HepG2 (cell line): ENCODE measurements at places on chromosomes 16 and 17. TPM values are rescaled to one million over a fixed set of nuclear protein-coding genes. Genes with fewer than 3 reads are reported as not detected.

DNA sequence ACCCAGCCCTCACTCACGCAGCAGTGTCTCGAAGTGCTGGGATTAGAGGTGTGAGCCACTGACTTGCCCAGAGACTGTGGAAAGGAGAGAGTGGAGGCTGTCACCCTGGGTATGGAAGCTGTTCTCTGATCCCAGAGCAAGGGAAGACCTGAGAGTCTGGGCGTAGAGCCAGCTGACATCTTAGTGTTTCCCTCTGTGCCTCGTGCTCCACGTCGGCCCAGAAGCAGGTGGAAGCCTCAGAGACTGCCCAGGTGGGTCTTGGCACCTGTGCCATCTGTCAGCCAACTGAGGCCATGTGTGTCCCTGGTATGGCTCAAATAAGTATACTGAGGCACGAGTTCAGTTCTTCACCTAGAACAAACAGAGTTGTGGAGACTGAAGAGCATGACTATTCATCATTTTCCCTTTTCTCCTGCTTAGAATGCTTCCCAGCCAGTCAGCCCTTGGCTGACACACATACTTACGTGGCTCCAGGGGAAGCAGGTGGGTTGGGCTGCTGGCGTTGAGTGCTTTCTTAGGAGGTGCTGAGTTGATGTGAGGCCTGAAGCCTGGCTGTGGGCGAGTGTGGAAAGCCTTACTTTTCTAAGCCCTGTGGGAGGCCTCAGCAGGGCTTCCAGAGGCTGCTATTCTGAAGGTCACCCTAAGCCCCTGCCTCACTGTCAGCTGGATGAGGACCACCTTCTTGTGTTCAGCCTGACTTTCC, 8.1 kb downstream of the CTRL start:
- no peak for DNase-seq

- DNase-seq: peak; percentile 81
Measured at GRCh38 chr17:50627782-50628601, 6.7 kb upstream of the ABCC3 start.

- DNase-seq: no peak
Measured at GRCh38 chr16:12412890-12413289, 390.8 kb downstream of the CPPED1 start.

DNA sequence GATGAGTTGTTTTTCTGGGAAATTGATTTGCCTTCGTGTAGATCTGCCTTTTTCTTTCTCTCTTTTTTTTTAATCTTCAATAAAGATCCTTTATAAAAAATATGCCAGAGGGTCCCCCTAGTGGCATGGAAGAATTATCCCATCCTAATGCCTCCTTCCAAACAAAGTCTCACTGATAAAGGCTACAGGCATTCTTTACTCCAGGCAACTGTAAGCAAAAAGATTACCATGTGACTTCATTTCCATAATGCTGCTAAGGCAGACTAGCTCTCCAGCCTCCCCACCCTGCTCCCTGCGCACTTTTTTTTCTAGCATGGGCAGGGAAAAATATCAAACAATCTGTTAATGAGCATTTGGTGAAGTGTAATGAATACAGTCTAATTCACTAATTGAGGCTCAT, 220.2 kb upstream of the CDH8 start:
- DNase-seq: no peak

- DNase-seq: no peak
Measured at GRCh38 chr17:39600288-39600996, 7.3 kb downstream of the NEUROD2 start.

DNA sequence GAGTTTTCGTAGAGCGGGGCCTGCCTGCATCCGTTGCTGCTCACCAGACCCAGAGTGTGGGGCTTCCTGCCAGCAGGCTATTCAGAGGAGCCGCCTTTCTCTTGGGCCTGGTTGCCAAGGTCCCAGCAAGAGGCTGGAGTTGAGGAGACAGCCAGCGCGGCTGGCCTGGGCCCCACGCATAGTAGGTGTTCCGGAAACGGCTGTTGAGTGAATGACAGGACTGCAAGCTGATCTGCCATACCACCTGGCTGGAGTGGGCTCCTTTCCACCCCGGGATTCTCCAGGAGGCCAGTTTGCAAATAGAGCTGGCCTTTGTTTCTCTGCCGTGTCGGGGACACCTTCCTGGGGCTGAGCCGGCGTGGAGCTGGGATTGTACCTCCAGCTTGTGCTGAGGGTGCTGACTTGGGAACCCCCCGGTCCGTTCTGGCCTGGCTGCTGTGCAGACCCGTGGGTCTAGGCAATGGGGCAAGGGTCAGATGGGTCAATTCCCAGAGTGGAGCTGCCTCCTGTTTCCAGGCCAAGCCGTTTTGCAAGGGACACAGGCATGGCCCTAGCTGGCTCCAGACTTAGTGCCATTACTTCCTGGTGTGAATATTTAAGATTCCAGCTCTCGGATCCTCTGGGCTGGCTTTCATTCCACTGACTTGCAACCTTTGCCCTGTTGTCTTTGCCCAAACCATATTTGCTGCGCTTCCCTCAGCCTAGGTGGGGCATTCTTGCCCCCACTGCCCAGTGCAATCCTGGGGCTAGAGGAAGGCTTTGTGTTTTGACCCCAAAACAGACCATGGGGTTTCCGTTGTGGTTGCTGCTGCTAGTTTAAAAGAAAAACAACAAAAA, 68.8 kb downstream of the CMIP start:
- peak; percentile 90 for DNase-seq

GRCh38 chr16:30992931-30993816, 8.2 kb downstream of the HSD3B7 start:
- DNase-seq: no peak

- no peak for DNase-seq
Measured at GRCh38 chr17:78329263-78330059, 30.4 kb downstream of the SOCS3 start.

The ZNF652 gene
- polyA plus RNA-seq: 15.8 and 16.2 TPM in 2 replicates

The TBC1D3C gene
- polyA plus RNA-seq: 3.0 and 3.8 TPM in 2 replicates

DNA sequence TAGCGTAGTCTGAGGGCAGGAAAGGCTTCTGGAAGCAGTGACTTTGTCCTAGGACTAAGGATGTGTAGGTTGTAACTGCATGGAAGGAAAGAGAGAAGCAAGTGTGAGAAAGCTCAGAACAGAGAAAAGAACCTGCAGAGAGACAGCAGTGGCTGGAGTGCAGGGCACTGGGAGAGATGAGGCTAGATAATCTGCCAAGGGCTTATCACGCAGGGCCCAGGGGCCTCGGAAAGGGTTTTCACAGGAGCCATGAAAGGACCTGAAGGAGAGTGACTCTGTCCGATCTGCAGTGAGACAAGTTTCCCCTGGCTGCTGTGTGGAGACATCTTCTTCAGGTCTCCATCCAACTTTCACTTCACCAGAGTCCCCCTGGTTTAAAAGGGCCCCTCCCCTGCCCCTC, 7.1 kb upstream of the SRCAP start:
- DNase-seq: no peak

DNA sequence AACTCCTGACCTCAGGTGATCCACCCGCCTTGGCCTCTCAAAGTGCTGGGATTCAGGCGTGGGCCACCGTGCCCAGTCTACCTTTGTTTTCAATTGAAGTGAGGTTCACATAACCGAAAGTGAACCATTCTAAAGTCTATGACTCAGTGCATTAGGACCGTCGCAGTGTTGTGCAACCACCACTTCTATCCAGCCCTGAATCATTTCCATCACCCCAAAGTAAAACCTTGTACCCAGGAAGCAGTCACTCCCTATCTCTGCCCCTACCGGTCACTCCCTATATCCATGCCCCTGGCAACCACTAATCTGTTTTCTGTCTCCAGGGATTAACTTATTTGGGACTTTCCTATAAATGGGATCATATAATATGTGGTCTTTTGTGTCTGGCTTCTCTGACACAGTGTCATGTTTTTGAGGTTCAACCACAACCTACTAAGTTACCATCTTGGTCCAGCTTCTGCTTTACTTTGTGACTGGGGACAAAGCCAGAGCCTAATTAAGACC, 28.3 kb upstream of the CDC42EP4 start:
- peak; percentile 88 for DNase-seq

DNA sequence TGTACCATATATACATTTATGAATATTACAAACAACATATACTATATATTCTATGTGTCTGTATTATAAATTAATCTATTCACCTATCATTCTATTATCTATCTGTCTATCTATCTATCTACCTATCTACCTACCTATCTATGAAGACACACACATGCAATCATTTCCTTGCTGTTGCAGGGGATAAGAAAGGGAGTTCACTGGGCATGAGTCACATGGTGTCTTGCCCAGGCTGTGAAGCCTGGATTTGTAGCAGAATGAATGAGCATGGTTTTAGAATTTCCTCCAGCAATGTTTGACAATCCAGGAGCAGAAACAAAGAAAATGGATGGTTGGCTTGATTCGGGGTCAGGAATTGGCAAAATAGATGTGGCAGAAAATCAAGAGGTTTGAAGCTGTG, 23.2 kb upstream of the FAM20A start:
- no peak for DNase-seq

- DNase-seq: no peak
Measured at GRCh38 chr16:5025171-5025632, 8.5 kb downstream of the NAGPA start.

- no peak for DNase-seq
Measured at GRCh38 chr17:49414271-49414621, 436 bp downstream of the PHB1 start.

The HBA1 gene
- 0.27 and 0.59 TPM in 2 replicates for polyA plus RNA-seq

GRCh38 chr17:56809106-56809819, 24.5 kb downstream of the C17orf67 start:
- no peak for DNase-seq

The TMED6 gene
- 9.8 and 10.5 TPM in 2 replicates for polyA plus RNA-seq

The MYL11 gene
- not detected in 2 replicates for polyA plus RNA-seq

GRCh38 chr17:11330826-11331225, 89.8 kb downstream of the SHISA6 start:
- DNase-seq: no peak

GRCh38 chr17:44687756-44688155, 1.8 kb downstream of the CCDC43 start:
- DNase-seq: no peak

GRCh38 chr16:81280393-81280792, 34.4 kb upstream of the GAN start:
- DNase-seq: no peak

- DNase-seq: peak; percentile 38
Measured at GRCh38 chr16:23433261-23433920, 19.6 kb downstream of the COG7 start.

- DNase-seq: no peak
Measured at GRCh38 chr17:77366206-77366557, 225.4 kb downstream of the SEC14L1 start.

DNA sequence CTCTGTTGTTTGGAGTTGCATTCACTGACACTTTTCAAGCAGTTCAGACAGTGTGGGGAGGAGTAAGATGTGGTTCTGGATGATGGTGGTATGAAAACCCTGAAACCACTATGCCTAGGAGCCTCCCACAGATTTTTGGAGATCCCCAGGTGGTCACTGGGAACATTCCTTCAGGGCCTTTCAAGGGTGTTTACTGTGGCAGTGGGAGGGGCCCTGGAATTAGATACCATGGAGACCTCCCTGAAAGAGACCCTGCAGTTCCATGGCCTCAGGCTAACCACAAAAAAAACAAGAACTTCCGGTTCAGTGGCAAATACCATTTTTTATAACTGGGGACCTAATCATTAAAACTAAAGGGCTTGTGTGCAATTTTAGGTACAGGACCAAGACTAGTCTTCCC, 79.9 kb downstream of the TMEM100 start:
- no peak for DNase-seq

The CACNG3 gene
- not detected in 2 replicates for polyA plus RNA-seq

The TNP2 gene
- not detected in 2 replicates for polyA plus RNA-seq

DNA sequence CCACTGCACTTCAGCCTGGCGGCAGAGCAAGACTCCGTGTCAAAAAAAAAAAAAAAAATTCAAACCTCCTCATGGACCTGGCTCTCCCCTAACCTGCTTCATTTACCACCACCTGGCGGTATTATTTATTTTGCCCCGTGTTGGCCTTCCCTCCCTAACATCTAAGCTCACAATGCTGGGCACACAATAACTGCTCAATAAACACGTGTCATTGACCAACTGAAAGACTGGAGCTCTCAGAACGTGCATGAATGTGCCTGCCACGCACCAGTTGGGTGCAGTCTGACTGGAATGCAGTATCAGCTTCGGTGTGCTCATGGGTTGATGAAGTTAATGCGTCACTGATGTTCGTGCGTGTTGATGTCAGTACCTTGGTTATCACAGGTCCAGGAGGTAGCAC, 64.4 kb upstream of the CDC42EP4 start:
- DNase-seq: no peak

DNA sequence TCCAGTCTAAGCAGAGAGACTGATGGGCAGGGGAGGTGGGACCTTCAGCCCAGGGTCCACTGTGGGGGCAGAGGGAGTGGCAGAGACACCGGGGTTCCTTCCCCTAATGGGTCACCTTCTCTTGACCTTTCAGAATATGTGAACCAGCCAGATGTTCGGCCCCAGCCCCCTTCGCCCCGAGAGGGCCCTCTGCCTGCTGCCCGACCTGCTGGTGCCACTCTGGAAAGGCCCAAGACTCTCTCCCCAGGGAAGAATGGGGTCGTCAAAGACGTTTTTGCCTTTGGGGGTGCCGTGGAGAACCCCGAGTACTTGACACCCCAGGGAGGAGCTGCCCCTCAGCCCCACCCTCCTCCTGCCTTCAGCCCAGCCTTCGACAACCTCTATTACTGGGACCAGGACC, 2.8 kb downstream of the MIEN1 start:
- DNase-seq: no peak

DNA sequence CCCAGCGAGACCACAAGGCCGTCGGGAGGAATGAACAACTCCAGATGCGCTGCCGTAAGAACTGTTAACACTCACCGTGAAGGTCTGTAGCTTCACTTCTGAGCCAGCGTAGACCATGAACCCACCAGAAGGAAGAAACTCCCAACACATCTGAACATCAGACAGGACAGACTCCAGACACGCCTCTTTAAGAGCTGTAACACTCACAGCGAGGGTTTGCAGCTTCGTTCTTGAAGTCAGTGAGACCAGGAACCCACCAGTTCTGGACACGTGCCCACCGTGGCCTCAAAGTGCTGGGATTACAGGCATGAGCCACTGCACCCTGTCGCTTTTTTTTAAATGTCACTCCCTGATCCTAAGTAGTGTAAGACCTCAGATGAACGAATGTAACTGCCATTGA, 17.3 kb downstream of the KPNA2 start:
- DNase-seq: no peak

The TMEM88 gene
- 0.66 and 0.84 TPM in 2 replicates for polyA plus RNA-seq

GRCh38 chr17:65553646-65554552, 7.5 kb downstream of the AXIN2 start:
- DNase-seq: no peak

- no peak for DNase-seq
Measured at GRCh38 chr17:15954222-15954621, 9.3 kb downstream of the ADORA2B start.

The FHOD1 gene
- 15.0 and 20.0 TPM in 2 replicates for polyA plus RNA-seq

The JPH3 gene
- not detected in 2 replicates for polyA plus RNA-seq

The UTS2R gene
- 0.10 and 0.15 TPM in 2 replicates for polyA plus RNA-seq

The JMJD8 gene
- polyA plus RNA-seq: 11.8 and 17.3 TPM in 2 replicates

GRCh38 chr17:80559825-80560251, 15.2 kb downstream of the RPTOR start:
- DNase-seq: no peak

The KRTAP3-2 gene
- not detected in 2 replicates for polyA plus RNA-seq
